ENCODE measurements at places on chromosomes 3 and 15.

DNA sequence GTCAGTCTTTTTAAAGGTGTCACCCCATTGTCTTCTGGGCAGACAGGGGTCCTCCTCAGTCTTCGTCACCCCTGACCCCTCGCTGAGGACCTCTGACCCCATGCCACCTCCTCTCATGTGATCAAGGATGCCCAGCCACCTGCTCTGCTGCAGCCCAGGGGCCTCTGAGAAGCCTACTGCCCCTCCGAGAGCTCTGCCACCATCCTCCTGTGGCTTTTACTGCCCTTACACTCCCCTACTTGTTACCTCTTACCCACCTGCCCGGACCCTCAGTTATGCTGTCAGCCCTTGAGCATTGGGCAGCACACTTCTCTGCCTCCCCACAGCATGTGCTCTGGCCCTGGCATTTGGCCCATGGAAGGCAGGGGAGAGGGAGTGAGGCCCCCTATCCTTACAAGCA lies 123.2 kb downstream of the LRRK1 start:
- DNase-seq, result no peak

DNA sequence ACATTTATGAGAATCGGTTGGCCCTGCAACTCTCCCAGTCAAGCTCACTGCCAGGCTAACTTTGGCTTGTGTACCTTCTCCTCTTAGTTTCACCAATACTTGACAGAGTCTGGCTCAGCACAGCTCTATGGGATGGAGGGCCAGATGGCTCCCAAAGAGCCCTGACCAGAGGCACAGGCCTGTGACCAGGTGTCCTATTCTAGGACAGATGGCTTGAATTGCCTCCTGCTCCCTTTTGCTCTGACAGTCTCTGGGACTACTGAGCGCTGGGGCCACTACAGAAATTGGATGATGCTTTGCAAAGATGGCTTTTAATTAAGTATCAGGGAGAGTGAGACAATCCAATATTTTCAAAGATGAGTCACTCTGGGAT lies 10.3 kb upstream of the ARID3B start:
- DNase-seq, result no peak

DNA sequence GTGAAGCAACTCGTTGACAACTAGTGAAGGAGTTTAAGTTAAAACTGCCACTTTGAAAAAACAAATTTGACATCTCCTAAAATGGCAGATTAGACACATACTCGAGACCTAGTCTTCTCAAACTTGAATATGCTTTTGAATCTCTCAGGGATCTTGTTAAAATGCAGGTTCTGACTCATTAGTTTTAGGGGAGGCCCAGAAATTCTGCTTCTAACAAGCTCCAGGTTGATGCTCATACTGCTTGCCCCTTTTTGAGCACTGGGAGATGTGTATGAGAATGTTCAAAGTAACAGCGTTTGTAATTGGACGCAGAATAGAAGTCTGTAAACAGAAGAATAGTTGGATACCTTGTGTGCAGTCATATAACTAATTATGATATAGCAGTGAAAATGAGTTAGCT lies 1.6 kb downstream of the C3orf38 start:
- no peak for DNase-seq

- DNase-seq, result no peak
Observed at GRCh38 chr15:97849183-97849582, 111.3 kb upstream of the ARRDC4 start.

GRCh38 chr3:56467801-56468183 lies 475 bp downstream of the ERC2 start:
- DNase-seq, result no peak

GRCh38 chr3:180802837-180803236 lies 109.6 kb upstream of the FXR1 start:
- no peak for DNase-seq

DNA sequence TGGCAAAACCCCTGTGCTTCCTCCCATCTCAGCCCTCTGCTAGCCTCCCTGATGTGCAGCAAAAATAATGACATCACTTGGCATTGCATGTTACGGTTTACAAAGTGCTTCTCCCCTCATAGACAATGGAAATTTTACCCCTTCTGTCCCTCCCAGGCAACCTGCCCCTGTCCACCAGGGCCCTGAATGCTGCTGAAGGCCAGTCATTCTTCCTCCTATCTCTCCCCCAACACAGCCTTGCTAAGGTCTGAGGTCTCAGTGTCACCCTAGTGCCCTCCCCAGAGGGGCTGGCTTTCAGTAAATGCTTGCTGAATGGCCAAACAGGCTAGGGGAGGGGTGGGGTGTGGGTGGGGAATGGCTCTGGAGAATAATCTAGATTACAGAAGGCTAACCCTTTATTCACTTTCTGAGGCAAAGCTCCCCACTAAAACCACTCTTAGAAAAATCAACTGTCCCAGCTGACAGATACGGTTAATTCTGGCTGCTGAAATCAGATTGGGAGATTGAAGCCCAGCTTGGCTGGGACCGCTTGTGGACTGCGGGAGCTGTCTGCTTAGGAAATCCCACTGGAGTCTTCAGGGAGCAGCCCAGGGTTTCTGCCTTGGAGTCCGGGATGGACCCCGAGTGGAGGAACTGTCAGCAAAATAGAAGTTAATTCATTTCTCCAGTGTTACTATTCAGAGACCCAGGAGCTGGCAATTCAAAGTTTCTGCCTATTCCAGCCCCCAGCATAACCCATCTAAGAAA lies 22.9 kb downstream of the ANP32A start:
- no peak for DNase-seq

DNA sequence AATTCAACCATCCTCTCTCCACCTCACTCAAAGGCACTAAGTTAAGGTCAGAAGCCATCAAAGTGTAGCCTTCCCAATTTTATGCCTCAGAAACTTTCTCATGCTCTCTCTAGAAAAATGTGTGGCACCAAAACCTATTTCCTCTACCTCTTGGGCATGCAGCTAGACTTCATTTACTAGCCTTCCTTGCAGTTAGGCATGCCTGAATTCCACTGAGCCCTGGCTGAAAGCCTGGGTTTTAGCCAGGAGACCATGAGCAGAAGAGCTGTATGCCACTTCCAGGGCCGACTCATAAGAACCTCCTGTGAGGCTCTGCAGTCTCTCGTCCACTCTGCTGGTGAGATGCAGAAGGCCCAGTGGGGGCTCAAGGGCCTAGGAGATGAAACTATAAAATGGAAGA lies 145.0 kb downstream of the MYLK start:
- DNase-seq, result no peak
